ENCODE measurements at places on chromosomes 3 and 15.

- DNase-seq, result no peak
Observed at GRCh38 chr15:76366714-76367113, 30.1 kb downstream of the ISL2 start.

DNA sequence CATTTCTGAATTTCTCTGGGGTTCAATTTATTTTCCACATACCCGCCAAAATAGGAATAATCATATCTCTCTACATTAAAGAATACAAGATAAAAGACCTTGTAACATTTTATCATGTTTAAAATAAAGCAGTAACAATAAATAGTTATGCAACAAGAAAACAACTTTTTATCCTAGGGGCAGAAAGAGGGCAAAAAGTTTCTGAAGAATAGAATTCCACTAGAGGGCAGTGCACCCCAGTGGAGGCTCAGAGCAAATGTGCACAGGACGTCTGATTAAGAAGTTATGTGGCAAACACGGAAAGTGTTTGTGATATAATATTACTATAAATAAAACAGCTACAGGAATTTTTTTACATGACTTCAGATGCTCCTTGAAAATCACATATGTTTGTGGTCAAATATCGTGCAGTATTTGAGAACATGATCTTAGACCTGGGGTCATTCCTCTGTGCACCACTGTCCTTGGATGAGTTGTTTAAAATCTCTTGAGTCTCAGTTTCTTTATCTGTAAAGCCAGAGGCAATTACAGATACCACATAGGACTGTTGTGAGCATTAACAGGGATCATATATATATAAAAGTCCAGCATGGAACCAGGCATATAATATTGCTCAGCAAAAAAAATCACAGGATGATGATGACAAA lies 13.2 kb upstream of the PIK3R4 start:
- DNase-seq, result peak; percentile 25

GRCh38 chr3:50226888-50227389 lies 9.1 kb upstream of the GNAI2 start:
- DNase-seq, result no peak

DNA sequence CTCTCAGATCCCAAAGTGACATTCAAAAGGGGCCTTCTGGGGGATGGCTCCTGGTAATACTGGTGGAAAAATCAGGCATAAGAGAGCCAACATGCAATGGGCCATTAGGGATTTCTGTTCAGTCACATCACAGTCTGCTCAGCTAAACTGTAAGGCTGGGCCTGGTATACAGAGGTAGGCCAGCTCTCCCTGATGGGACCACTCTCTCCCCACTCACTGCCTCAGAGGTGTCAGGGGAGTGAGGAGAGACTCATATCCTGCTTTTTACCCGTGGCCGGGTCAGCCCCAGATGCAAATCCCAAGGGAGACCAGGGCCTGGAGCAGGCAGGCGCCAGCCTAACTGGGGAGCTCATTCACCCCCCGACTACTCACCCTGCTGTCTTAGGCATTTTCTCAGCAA lies 48.1 kb upstream of the TPM1 start:
- no peak for DNase-seq

DNA sequence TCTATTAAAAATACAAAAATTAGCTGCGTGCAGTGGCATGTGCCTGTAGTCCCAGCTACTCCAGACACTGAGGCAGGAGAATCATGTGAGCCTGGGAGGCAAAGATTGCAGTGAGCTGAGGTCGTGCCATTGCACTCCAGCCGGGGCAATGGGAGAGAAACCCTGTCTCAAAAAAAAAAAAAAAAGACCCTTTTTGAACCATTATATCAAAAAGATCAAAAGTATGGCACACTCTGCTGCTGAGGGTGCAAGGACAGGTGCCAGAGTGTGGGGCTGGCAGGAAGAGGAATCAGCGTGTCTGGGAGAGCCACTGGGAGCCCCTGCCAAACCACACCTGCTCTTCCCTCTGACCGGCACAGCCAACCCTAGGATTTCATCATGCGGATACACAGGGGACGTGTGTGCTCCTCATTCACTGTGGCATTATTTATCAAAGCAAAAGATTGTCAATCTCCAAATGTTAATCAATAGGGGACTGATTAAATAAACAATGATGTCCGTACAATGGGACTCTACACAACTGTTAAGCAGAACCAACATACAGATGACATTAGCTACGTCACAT lies 147.3 kb upstream of the TLE3 start:
- no peak for DNase-seq

DNA sequence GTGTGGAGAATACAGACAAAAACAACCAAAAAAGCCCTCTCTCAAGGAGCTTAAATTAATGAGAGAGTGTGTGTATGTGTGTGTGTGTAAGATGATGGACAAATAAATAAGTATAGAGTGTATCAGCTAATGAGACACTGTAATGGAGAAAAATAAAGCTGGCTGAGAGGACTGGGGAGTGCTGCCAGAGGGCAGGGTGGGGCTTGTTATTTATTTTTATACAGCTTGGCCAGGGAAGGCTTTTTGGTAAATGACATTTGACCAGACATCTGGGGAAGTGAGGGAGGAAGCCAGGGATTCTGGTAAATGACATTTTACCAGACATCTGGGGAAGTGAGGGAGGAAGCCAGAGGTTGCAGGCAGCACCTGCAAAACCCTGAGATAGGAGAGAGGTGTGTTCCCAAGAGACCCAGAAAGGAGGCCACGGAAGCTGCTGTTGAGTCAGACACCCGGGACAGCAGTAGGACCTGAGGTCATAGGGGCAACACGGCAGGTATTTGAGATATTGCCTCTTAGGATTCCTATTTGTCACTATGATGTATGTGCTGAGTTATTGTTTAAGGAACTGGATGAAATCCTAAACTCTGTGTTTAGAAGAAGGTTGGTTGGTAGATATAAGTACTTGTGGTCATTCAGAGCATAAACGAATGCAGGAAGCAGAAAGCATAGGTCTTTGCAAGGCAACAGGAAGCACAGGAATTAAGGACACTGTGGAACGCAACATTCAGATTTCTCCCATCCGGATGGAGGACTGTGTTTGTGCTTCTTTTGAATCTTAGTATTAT lies 2.7 kb downstream of the SV2B start:
- no peak for DNase-seq

- DNase-seq, result no peak
Observed at GRCh38 chr3:172447611-172448579, at the start of gene GHSR. TSS of gene GHSR (minus strand) at chr3:172448456. CDS start at chr3:172448413, 43 bp downstream.

GRCh38 chr15:77634266-77634962 lies 1.7 kb upstream of the LINGO1 start:
- DNase-seq, result peak; percentile 62

- DNase-seq, result no peak
Observed at GRCh38 chr3:101509811-101510210, 3.2 kb downstream of the SENP7 start.

DNA sequence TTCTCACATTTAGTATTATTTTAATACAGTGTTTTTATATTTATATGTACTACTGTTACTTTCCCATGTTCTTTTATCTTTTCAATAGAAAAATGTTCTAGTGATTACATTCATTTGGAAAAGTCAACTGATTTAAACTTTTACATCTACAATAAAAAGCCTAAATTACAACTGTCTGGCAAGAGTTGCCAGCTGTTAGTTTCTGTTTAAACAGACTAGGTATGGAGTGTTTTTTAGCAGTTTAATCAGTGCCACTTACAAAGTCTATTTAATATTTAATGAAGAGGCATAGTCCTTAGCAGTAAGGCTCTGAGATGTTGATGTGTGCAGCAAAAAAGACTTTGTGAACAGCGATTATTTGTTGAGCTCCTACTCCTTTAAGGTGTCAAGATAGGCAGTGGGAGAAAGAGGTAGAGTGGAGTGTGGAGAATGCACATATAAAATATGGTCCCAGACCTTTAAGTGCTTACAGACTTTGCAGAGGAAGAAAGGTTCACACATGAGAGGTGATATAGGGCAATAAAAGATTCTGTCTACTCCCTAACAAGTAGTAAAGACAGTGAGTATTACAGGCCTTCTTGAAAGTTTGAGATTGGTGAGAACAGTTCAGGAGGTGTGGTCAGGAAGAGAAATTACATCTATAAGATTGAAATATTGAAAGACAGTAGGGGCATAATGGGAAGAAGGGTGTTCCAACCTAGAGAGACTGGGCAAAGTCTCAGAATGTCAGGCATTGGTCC lies 320.5 kb downstream of the DOCK3 start:
- DNase-seq, result no peak

DNA sequence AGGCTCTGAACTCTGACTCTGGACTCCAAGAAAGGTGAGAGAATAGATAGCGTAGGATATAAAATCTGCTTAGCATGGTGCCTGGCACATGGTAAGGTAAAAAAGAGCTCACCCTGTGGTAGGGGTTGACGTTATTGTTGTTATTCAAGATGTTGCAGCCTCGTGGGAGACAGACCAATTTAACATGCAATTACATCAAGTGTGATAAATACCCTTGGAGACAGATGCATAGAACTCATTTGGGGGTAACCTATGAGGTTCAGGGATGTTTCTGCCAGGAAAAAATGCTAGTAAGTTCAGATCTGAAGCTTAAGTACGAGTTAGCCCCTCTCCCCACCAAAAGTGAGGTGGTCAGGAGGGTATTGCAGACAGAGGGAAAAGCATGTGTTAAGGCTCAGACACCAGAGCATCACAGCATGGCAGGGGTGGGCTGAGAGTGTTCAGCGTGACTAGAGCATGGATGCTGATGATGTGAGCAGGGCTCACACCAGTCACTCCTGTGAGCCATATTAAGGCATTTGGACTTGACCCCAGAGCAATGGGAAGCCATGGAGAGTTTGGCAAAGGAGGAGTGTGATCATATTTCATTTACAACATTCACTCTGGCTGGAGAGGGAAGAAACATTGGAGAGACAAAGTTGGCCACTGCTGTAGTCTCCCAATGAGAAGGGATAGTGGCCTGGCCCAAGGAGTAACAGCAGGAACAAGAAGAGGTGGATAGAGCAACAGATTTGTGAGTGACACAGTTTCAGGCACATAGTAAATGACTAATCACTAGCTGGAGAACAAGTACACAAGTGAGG lies 181.0 kb downstream of the UACA start:
- no peak for DNase-seq

DNA sequence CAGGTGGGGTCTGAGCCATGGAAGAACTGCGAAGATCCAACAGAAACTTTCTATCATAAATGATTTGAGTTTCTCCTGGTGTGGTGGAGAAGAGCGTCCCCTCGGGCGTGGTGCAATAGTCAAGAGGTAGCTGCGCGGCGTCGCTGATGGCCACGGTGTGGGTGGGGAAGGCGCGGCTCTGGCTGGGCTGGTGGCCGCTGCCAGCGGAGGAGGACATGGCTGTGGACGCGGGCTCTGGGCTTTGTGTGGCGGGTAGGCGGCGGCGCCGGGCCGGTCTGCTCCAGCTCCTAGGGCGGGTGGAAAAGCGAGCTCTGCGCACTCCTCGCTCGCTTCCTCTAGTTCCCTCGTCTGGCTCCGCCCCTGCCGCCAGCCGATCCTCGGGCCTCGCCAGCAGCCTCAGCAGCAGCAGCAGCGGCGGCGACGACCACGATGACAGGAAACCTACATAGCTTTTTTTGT lies 5.9 kb downstream of the STARD9 start:
- DNase-seq, result peak; percentile 71

DNA sequence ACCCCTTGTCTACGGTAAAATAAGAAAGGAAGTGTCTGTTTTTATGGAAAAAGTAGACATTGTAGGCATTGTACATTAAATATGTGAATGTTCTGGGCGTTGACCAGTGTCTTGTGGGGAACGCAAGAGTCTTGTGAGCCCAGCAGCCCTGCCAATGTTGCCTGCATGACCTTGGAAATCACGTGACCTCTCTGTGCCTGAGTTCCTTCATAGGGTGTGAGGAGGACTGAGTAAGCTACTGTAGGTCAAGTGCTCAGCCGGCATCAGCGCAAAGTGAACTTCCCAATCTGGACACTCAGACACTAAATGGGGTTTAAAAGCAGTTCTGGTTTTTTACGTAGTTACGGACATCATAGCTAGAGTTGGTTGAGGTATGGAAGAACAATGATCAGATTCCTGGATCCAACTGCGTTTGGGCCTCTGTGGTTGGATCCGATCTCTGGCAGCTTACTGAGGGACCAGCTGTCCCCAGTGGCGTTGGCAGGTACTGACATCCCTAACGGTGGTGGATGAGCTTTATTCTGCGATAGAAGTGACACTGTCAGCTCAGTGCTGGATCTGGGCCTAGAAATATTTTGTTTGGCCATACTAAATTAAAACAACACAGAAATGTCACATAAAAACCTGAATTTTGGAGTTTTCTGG lies 63.8 kb downstream of the SPSB4 start:
- DNase-seq, result no peak

DNA sequence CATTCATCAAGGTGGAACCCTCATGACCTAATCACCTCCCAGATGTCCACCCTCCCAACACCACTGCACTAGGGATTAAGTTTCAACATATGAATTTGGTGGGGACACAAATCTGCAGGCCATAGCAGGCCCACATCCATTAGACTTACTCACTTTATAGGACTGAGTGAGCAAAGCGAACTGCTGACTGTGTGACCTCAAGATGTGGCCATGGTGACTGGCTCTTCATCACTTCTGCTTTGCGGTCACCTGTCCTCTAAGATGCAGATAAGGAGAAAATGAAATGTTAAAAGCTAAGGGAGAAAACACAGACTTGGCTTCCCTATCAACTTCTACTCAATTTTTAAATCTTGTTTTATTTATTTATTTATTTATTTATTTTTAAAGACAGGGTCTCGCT lies 14.5 kb upstream of the DCP1A start:
- DNase-seq, result no peak

DNA sequence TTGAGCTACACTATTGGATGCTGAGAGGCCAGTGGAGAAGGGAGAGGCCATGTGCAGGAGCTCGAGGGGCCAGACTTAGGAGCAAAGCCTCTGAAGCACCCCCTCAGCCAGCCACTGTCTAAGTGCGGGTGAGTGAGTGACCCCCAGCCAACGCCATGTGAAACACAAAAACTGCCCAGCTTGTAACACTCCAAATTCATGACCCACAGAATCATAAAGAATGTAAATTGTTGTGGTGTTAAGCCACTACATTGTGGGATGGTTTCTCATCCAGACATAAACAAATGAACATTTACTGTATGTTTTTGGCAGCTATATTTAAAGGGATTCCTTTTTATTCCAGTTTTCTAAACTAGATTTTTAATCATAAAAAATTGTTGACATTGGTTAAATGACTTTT lies 27.2 kb upstream of the TMEM158 start:
- DNase-seq, result no peak

DNA sequence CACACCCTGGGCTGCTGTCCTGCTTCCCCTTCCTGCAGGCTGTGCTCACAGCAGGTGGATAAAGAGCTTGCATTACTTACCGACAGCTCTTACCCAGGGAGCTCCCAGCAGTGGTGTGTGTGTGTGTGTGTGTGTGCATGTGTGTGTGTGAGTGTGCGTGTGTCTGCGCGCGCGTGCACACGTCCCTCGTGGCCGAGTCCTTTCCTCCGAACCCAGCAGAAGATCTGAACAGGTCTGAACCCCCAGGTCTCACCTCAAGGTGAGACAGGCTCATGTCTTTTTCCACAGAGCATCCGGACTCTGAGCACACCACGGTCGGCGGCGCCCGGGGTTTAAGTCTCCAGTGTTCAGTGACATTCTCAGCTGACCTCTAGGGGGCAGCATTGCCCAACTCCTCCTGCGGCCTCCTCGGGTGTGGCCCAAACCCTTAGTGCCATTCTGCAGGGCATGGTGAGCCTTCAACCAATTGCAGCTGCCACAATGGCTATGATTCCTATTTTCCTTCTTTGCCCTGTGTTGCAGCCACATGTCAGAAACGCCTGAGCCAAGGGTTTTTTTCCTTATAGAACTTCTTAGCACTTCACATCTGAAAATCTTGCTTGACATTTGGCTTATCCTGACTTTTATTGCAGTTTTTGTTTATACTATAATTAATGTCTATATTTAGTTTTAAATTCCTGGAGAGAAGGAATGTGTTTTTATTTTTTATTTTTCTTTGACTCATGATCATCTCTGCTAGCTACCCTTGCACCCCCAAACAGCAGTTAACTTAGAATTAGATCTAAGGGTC lies 64.1 kb upstream of the KLHL25 start:
- DNase-seq, result peak; percentile 66

All from GM12892 (cell line).